ENCODE measurements at places on chromosomes 13 and 19.

DNA sequence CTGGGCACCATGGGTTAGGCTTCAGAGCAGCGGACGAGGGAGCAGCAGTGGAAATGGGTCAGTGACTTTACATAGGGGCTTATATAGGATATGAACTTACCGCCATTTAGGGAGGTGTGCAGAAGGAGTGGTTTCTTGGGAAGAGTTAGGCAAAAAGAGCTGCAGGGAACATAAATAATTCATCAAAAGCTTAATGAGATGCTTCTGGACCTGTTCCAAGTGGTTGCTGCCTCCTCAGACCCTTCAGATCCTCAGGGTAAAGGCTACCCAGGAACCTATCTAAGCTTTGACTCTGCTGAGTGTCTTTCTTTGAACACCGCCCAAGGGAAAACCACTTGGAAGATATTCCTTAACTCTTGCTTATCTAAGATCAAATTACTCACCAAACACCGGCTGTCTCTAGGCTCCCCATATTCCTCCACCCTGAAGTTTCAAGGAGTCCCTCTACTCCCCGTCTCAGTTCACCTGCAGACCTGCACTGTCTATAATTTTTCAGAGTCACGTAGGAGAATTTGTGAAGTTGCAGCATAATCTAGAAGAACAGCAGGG lies at the start of gene IGFL4:
Gene IGFL4 (minus strand): TSS at position 51 of the 549 bp plus-strand sequence. CDS start 40 bp downstream, at position 11.
- no peak for DNase-seq

GRCh38 chr13:109162248-109163036 lies 533.0 kb downstream of the MYO16 start:
- no peak for DNase-seq

DNA sequence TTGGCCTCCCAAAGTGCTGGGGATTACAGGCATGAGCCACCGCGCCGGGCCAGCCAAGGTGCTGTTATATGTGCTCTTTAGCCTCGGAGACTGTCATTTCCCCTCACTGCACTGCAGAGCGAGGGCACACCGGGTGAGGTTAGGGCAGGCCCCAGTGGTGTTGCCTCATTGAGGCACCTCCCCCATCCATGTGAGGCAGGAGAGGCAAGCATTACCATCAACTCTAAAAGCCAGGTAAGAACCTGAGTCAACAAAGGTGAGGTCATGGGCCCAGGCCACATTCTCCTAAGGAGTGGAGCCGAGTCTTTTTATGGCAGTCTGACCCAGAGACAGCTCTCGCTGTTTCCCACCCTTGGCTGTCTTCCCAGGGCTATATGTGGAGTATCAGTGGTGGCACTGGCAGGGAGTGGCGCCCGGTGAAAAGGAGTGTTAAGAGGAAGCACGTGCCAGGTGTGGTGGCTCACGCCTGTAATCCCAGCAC lies 10.9 kb downstream of the B3GNT8 start:
- no peak for DNase-seq

DNA sequence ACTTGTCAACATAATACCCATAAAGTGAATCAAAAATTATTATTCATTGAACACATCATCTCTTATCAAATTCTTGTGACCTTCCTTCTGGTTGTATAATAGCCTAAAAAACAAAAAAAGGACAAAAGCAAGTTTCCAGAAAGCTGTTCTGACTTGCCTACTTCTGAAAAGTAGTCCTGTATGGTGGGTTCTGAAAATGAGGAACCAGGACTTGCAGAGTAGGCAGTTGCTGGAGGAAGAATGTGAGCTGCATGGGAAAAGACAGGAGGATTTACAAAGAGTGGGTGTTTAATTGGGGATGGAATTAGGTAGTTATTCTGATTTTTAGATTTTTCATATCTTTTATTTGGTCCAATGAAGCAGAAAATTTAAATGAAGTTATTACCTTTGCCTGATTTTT lies 56.7 kb downstream of the RCBTB2 start:
- DNase-seq, result no peak

- no peak for DNase-seq
These were observed 15.1 kb upstream of the EPHX3 start for GRCh38 chr19:15247107-15248014.

- no peak for DNase-seq
These were observed 138.6 kb upstream of the UFM1 start for GRCh38 chr13:38210928-38211596.

DNA sequence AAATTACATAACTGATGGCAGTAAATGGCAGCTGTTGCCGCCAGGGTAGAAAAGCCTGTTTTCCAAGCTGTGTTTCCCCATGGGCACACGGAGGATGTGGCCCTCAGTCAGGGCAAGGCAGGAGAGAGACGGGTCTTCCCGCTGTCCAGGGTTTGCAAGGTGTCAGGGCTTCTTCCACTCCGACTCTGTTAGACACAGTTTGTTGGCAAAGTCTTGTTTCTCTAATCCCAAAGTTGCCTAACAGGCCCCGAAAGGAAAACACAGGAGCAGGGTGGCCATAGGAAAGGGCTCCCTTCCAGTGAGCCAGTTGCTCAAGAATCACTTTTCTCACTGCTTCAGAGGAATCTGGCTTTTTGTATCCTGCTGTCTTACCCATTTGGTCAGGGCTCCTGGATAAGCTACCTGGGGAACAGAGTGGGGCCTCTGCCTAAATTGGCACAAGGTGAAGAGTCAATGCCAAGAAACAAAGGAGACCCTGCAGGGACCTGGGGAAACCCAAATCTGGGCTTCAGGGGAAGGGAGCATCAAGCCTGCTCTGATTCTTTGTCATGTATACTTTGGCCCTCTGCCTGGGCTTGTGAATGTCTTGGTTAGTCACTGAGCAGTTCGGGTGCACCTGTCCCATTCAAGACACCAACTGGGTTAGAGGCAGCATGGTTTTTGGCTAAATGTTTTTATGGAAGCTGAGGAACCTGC lies 29.0 kb upstream of the CXCL17 start:
- DNase-seq, result peak; percentile 58

DNA sequence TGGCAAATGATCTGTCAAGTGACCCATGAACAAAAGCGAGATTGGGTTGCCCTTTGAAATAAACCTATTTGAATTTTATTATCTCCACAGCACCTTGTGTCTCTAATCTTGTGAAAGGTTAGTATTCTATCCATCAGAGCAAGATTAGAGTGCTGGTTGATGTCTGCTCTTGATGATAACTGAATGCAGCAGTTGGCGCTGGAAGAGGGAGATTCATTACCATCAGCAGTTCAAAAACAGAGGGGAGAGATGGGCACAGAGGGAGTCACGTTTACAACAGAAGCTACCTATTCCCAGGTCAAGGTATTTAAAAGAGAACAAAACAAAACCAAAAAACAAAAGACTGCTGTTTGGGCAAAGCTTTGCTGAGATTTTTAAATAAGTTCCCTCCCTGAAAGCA lies 588.1 kb downstream of the GPC6 start:
- DNase-seq, result no peak

DNA sequence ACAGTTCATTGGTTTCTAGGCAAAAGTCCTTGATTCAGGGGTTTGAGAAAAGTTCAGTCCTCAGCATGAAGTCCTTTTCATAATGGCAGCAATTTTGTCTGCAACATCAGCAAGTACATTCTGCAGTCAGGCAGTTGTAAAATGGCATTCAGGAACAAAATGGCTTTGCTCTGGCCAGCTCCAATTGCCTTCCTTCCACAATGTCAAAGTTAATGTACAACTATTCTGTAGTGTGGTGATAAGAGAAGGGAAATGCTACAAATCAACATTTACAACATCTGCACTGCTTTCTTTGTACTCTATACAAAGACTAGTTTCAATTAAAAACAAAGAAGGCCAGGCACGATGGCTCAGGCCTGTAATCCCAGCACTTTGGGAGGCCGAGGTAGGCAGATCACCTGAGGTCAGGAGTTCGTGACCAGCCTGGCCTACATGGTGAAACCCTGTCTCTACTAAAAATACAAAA lies 1.8 kb upstream of the NEK3 start:
- no peak for DNase-seq

GRCh38 chr19:5829567-5830310 lies 9.8 kb downstream of the FUT6 start:
- DNase-seq, result peak; percentile 42

GRCh38 chr13:43240278-43240677 lies 216.9 kb downstream of the DNAJC15 start:
- no peak for DNase-seq

GRCh38 chr19:9323557-9323918 lies 441 bp upstream of the ZNF559 start:
- DNase-seq, result no peak

GRCh38 chr13:26502826-26503225 lies 54.7 kb upstream of the WASF3 start:
- peak; percentile 65 for DNase-seq

DNA sequence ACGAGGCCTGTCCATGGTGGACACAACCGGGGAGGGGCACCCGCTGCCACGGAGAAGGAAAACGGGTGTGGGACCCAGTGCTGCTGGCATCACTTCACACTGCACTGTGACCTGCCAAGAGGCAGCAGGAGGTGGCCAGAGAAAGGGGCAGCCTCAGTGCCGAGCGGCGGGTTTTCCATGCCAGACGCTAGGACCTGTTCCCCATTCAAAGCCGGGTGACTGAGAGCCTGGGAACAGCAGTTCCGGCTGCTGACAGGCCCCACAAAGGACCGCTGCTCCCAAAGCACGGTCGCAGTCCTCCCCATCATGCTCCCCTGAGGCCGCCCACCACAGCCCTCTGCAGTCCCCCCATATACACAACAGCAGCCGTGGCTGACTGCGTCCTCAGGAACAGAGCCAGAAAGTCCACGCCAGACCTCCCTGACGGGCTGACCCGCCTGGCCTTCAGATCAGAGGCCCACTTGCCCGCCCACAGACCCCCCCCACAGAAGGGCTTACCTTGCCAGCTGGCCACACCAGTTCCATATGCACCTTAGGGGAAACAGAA lies 5.4 kb downstream of the AKAP8 start:
- no peak for DNase-seq

GRCh38 chr19:42216653-42217519 lies 591 bp downstream of the DEDD2 start:
- peak; percentile 87 for DNase-seq

- DNase-seq, result no peak
These were observed 213.4 kb upstream of the PCDH17 start for GRCh38 chr13:57418067-57418677.

DNA sequence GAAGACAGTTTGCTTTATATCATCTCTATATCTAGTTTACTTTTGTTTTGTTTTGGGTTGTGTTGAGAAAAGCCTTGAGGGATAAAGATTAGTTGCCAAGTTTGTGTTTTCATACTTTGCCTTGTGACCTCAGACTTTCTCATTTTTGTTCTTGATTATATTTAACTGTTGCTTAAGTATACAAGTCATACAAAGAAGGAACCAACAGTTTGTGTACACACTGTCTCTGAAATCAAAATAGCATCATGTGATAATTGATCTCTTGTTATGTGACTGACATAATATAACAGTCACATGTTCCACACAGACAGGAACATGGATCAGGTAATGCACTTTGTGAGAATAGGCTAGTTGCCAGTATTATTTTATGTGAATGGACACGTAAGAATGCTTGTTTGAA lies 70.8 kb downstream of the SHISA2 start:
- no peak for DNase-seq

- DNase-seq, result no peak
These were observed 89.9 kb upstream of the MAB21L1 start for GRCh38 chr13:35566340-35566739.

DNA sequence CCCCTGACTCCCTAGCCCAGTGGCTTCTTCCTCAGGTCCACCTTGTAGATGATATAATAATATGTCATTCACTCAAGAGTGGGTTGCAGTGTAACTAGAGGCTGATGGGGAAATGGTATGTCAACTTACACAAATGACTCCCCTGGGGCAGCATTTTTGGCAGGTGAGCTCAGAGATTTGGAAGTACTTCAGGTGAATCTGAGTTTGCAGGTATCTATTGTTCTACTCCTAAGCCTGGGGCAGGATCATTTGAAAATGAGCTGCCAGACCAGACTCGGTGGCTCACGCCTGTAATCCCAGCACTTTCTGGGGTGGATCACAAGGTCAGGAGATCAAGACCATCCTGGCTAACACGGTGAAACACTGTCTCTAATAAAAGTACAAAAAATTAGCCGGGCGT lies 11.6 kb upstream of the CNMD start:
- DNase-seq, result peak; percentile 53

DNA sequence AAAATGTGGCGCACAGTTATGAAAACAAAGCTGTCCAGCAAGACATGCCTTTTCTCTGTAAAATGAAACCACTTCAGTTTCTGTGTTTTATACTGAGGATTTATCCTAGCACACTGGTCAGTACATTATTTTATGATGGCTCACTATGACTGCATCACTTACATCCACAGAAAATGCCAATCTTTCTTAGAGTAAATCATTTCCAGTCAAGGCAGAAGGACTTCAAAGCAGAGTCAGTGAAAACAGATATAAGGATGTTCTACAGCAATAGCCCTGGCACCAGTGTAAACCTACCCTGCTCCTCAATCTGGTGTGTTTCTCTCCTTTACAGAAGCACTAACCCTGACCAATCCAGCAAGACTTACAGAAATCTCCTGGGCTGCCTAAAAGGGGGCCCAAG lies 473.5 kb downstream of the GPC6 start:
- no peak for DNase-seq

- no peak for DNase-seq
These were observed 5.1 kb upstream of the ZNF77 start for GRCh38 chr19:2949939-2950285.

GRCh38 chr13:42071672-42072419 lies 23.4 kb downstream of the DGKH start:
- DNase-seq, result no peak

- no peak for DNase-seq
These were observed 35.2 kb upstream of the MIR17HG start for GRCh38 chr13:91312324-91312723.

DNA sequence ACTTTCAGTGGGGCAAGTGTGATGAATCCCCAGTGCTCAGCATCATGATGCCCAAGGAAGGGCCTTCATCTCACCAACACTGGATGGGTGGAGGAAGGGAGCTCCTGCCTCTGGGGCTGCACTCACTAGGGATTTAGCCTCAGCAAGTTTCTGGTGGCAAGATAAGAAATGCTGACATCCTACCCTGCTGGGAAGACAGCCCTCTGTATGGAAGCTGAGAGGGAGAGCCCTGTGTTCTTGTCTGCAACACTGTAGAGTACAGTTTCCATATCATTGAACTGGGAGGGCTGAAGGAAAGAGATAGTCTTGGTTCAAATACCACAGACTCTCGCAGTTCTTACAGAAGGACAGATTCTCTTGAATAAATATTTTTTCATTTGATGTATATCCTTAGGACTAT lies 7.3 kb upstream of the ZNF460 start:
- no peak for DNase-seq

GRCh38 chr13:104584481-104584880 lies 1518.3 kb upstream of the SLC10A2 start:
- DNase-seq, result no peak

DNA sequence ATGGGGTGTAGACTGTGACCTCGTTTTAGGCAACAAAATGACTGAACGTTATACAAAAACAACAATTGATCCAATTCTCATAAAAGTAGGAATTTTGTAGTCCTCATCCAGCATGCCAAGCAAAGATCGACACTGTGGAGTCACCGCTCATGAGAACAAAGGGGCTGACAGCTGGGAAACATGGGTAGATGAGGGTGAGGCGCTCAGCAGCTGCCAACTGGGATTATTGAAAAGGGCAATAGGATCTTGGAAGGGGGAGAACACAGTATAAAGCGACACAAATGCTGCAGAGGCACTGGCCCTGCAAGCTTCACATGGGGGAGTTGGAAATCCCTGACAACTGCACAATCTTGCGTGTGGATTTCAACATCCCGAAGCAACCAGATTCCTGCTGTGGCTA lies 5.4 kb upstream of the ZNF765 start:
- DNase-seq, result no peak

All from endodermal cell (in vitro differentiated cells).